ENCODE measurements at places on chromosomes 4 and X.
A peak's percentile ranks its signal among the peaks of the same experiment; 100 is the strongest.

DNA sequence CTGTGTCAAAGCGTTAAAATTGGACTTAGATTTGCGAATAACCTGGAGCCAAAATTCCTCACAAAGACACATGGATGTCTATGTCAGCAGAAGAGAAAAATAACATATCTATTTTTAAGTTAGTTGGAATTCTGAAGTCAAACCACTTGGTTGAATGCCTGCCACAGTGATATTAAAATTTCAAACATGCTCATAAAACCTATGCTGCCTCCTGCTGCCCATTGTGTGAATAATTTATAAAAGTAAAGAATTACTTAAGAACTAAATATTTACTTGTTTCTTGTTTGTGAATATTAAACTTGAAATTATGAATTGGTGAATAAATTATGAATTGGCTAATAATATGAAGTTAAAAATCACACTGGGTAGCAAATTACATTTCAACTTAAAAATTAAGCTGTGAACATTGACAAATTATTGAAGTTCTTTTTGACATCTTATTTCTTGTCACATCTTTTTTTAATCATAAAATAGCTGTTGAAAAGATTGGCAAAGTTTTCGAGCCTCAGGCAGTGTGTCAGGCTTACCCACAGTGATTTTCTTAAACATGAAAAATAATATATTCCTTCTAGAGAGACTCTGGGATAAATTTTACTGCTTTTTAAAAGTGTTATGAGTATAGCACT is 35.4 kb downstream of the FABP2 start:
- no peak for DNase-seq

- no peak for DNase-seq
These were observed 296.1 kb downstream of the ARAP2 start for GRCh38 chr4:35948171-35948570.

- no peak for DNase-seq
These were observed 47.3 kb upstream of the C1GALT1C1 start for GRCh38 chrX:120677004-120677652.

- DNase-seq, result peak; percentile 67
These were observed 117.4 kb downstream of the ATRX start for GRCh38 chrX:77668391-77669237.

DNA sequence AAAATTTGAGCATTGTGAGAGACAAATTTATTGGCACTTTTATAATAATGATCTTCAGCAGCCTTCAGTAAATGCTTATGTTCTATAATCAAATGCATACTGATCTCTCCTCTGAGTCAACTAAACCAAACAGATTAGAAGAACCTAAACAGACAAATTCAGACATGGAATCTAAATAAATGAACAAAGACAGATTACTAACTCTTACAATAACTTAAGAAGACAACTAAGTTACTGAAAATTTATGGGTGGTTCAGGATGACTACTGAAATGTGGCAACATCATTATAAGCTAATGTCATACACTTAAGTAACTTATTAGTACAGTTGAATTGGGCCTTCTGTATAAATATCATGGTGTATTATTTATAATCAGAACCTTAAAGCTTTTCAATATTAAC is 127.3 kb downstream of the NEK1 start:
- no peak for DNase-seq

GRCh38 chrX:131725001-131725654 is 181.3 kb downstream of the OR13H1 start:
- peak; percentile 43 for DNase-seq

DNA sequence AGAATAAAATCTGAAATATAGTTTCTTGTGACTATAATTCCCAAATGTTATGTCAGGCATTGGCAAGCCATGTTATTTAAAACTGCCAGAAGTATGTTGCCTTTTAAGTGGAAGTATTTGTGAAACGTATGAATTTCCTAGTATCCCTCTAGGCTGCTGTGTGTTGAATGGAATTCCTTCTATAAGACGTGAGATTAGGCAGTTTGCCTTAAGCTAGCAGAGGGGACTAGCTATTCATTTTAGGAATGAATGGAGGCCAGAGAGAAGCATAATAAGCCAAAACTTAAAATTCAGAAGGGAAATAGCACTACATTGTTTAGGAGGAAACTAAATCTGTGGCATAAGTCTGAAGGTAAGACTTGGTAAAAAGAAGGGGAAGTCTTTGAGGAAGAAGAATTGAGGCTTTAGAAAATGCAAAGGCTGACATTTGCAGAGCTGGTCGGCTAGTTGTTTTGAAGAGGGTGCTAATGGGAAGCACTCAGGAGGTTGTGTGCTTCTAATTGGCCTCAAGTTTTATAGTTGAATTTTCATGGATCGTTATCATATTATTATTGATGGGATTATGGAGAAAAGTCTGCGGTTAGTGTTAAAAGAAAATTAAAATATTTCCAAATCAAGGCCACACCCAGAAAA is 57.1 kb downstream of the TMEM131L start:
- peak; percentile 14 for DNase-seq

DNA sequence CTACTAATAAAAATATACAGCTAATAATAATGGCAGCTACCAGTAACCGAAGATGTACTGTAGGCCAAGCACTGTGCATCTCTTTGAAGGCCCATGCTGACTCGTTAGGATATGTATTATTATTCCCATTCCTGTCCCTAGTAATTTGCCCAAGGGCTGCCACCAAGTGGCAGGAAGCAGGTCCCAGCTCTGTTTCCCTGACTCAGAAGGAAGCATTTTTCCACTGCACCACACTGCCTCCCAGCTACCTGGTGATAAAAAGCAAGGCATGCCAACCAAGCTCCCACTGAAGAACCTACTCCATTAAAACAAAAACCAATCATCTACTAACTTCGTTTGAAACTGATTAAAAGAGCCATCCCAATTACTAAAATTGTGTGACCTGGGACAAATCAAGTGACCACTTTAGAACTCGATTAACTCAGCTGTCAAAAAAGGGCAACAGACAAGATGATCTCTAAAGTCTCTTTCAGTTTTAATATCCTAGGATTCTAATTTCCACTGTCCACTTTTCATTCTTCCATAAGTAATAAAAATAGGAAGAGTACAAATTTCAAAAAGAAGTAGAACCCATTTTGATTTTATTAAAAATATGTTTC is 24.3 kb upstream of the PGM2 start:
- DNase-seq, result peak; percentile 66

GRCh38 chr4:102625232-102625930 is 124.2 kb downstream of the NFKB1 start:
- DNase-seq, result peak; percentile 85

DNA sequence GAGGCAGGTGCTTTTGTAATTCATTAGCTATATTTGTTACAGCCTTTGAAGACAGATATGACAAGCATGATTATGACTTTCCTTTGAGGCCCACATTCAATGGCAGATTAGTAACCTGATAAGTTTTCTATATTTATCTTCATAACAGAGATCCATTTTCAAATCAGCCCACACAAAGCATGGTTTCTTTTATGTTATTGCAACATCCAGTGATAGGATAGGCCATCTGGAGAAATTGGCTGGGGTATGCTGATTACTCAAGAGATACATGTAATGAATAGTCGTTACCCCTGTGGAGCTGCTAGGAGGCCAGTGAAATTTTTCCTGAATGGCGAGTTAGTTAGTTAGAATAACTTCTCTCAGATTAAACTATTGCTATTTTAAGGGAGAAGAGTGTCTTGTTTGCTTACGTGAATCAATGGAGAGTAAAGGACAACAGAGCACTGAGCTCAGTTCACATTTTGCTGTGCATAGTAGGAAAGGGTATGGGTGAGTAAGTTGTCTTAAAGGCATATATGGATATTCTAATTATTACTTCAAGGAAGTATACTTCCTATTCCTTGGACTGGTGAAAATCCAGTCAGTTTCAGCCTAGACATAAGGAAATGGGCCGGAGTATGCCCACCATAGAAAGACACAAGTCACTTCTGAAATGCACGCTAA is 79.2 kb upstream of the DKK2 start:
- no peak for DNase-seq

Measured in Kasumi-1 (cell line).